Right ventricle myocardium inferior (tissue), 1 donor: ENCODE measurements at places on chromosomes 11 and 22. TPM values are rescaled to one million over a fixed set of nuclear protein-coding genes. Genes with fewer than 3 reads are reported as not detected.

Gene KDM4E
- not detected for total RNA-seq

Gene H19
- 611 TPM for total RNA-seq

Gene OPCML
- 0.05 TPM for total RNA-seq

Gene INCENP
- total RNA-seq = 10.5 TPM

Gene C11orf42
- not detected for total RNA-seq

Gene GRAMD1B
- 17.6 TPM for total RNA-seq

Gene GSTT2B
- 4.6 TPM for total RNA-seq

Gene SPDYC
- total RNA-seq = not detected

Gene GGTLC2
- not detected for total RNA-seq

Gene MUC5AC
- total RNA-seq = not detected

Gene BTBD18
- total RNA-seq = not detected

Gene CNTF
- 0.70 TPM for total RNA-seq

Gene PLCB3
- total RNA-seq = 10.9 TPM

Gene DDTL
- 1.5 TPM for total RNA-seq

Gene ANGPTL5
- total RNA-seq = 1.5 TPM

Gene DNAJB13
- not detected for total RNA-seq

Gene MUC5B
- total RNA-seq = not detected

Gene WNT7B
- total RNA-seq = not detected

Gene VSIG2
- total RNA-seq = 0.70 TPM

Gene NOX4
- total RNA-seq = 1.5 TPM

Gene MS4A12
- not detected for total RNA-seq

Gene OR52E4
- total RNA-seq = not detected

Gene GAB4
- not detected for total RNA-seq

Gene OOSP4A
- not detected for total RNA-seq

Gene RIMBP3C
- total RNA-seq = not detected

Gene BIRC2
- total RNA-seq = 32.4 TPM

Gene OR56B1
- total RNA-seq = not detected

Gene HEPACAM
- 0.41 TPM for total RNA-seq

Gene MPPED1
- not detected for total RNA-seq

Gene QSER1
- 14.9 TPM for total RNA-seq

Gene MS4A6A
- total RNA-seq = 64.0 TPM

Gene GPR83
- 0.22 TPM for total RNA-seq

Gene CHADL
- total RNA-seq = 26.4 TPM
